ENCODE measurements at places on chromosomes 3 and 15. TPM values are rescaled to one million over a fixed set of nuclear protein-coding genes. Genes with fewer than 3 reads are reported as not detected.

The NEK10 gene
- 0.32 TPM for total RNA-seq

The NAALADL2 gene
- total RNA-seq: 1.7 TPM

The GYG1 gene
- total RNA-seq: 35.0 TPM

The SPESP1 gene
- total RNA-seq: 148 TPM

The NT5DC2 gene
- total RNA-seq: 34.2 TPM

The SENP8 gene
- total RNA-seq: 2.1 TPM

The CCR2 gene
- not detected for total RNA-seq

The KNG1 gene
- not detected for total RNA-seq

The SAMMSON gene
- 26.3 TPM for total RNA-seq

The ISLR gene
- total RNA-seq: not detected

The MED12L gene
- total RNA-seq: 0.72 TPM

The PEX11A gene
- 11.9 TPM for total RNA-seq

The PYGO1 gene
- total RNA-seq: 11.8 TPM

The CHRFAM7A gene
- 0.40 TPM for total RNA-seq

The SRGAP3 gene
- 2.1 TPM for total RNA-seq

The TUSC7 gene
- not detected for total RNA-seq

The NMNAT3 gene
- total RNA-seq: 0.93 TPM

The AP3S2 gene
- 32.3 TPM for total RNA-seq

The ANKUB1 gene
- total RNA-seq: not detected

The ZNF501 gene
- 2.5 TPM for total RNA-seq

The CHRNA7 gene
- 10.0 TPM for total RNA-seq

The THUMPD3 gene
- 73.5 TPM for total RNA-seq

The PTH1R gene
- not detected for total RNA-seq

The ASB14 gene
- not detected for total RNA-seq

The WNT5A gene
- 1.3 TPM for total RNA-seq

The TMEM45A gene
- total RNA-seq: 21.1 TPM

The MYO5A gene
- total RNA-seq: 103 TPM

The TGM5 gene
- total RNA-seq: 0.21 TPM

The IQSEC1 gene
- 7.1 TPM for total RNA-seq

The ADGRG7 gene
- not detected for total RNA-seq

The TFG gene
- 95.6 TPM for total RNA-seq

The GOLGA8N gene
- 0.29 TPM for total RNA-seq

The ULK3 gene
- total RNA-seq: 47.2 TPM

The RCN2 gene
- 132 TPM for total RNA-seq

The HIGD2B gene
- total RNA-seq: 0.11 TPM
